ENCODE measurements at places on chromosomes 2 and 18.

- no peak for DNase-seq
These were observed 77.2 kb downstream of the MDH1 start for GRCh38 chr2:63665846-63666475.

DNA sequence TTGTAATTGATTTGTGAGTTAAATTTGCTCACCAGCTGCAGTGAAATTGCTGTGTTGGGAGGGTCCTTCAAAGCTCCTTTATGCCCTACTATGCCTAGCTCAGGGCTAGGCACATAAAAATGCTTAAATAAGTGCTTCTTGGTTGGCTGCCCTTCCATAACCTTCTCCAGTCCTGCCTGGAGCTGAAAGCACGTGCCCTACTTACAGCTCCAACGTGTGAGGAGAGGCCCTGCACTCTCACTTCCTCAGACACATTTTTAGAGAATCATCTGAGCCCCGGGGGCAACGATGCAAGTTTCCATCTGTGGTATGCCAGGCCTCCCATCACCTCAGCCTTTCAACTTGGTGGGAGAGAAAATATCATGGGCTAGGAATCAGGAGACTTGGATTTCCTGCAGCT lies 202.7 kb downstream of the BCL11A start:
- no peak for DNase-seq

DNA sequence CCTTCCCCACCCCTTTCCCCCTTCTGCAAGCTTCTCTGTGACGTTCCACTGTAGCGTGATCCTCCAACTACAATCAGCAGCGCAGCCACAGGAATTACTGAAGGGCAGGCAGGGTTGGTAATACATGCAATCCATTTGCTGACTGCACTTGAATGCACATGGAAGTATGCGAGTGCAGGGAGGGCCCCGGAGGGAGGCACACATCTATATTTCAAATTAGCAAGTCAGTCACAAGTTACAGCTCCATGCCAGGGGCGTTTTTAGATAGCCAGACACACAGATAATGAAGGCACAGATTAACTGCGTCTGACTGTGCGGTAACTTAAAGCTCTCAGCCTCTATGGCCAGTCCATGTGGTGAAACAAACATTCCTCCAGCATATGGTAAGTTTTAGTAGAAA lies 209.2 kb upstream of the GATA6 start:
- no peak for DNase-seq

- DNase-seq: no peak
These were observed 178.8 kb upstream of the NXPH2 start for GRCh38 chr2:138959031-138959430.

DNA sequence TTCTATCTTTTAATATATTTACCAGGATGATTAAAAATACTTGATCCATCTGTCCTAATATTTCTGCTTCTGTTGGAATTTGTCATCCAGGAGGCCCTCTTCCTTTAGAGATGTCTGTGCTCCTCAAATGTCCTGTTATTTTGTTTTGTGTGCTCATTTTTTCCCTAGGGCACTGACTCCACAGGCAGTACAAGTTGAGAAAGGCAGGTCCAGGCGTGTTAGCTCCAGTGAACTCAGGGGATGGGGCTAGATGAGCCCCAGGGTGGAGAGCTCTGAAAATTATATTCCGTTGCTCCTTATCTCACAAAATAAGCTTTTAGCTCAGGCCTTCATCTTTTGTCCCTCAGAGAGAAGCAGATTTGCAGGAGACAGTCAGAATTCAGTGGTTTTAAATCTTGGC lies 105.7 kb downstream of the SLC4A3 start:
- DNase-seq: no peak

DNA sequence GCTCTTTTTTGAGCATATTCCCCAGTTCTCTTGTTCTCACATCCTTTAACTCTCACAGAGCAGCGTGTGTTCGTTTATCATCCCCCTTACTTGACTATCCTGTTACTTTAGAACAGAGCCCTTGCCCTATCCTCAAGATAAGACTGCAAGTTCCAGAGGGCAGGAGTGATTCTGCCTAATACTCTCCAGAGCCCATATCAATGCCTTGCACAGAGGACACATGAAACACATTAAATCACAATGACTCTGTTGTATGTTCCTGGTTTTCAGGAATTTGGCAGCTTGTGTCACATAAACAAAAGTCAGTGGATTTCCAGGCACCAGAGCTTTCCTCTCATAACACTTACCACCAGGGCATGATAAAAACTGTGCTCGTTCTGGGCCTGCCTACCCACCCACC lies 156.7 kb downstream of the RNF144A start:
- no peak for DNase-seq

- no peak for DNase-seq
These were observed 87.9 kb downstream of the ICOS start for GRCh38 chr2:204024503-204024902.

DNA sequence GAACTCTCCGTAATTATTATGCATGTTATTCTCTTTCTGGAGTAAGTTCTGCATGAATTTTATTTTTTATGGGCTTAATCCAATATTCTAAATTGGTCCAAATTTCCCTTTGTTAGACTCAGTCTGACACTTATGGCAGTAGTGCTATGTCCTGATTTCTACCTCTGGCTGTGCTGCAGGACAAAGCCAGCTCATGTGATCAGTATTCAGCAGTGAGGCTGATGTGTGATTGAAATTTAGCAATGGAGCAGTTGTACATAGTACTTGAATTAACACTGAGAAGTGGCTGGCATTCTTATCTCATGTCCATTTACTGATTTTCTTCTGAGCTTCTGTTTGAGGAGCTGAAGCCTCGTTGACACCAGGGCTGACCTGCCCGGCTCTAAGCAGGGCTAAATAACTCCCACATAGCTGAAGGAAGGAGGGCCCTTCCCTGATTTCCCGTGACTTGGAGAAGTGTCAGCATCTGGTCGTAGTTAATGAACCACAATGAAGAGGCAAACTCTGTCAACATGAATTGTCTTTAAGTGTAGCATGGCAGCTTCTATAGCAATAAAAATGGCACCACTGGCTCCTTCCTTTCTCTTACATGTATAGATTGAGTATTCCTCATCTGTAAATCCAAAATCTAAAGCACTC lies 159.0 kb upstream of the RASGRP3 start:
- DNase-seq: no peak
